GM19239 (cell line): ENCODE measurements at places on chromosomes 3 and 15.

GRCh38 chr3:157109267-157110141, 50.4 kb downstream of the CCNL1 start:
- DNase-seq = no peak

- no peak for DNase-seq
Measured at GRCh38 chr3:142013326-142013980, 135.9 kb downstream of the TFDP2 start.

GRCh38 chr3:161217496-161217895, 3.6 kb upstream of the NMD3 start:
- DNase-seq = no peak

DNA sequence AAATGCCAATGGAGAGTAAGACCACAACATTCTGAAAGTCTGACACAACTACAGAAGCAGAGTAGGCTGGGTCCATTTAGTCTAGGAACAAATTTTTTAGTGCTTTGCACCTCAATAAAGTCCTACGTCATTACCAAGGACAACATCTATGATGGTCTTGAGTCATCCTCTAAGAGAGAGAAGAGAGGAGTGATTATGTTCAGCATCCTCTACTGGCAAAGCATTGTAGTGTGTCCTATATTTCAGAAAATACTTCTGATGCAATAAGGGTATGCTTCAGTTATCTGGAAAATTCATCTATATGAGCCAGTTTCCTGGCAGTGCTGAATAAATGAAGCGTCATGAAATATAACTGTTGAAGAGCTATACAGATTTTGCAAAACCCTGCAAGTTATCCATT, 95.6 kb downstream of the P2RY1 start:
- DNase-seq = no peak

GRCh38 chr3:144746631-144747030, 775.0 kb downstream of the DIPK2A start:
- no peak for DNase-seq

DNA sequence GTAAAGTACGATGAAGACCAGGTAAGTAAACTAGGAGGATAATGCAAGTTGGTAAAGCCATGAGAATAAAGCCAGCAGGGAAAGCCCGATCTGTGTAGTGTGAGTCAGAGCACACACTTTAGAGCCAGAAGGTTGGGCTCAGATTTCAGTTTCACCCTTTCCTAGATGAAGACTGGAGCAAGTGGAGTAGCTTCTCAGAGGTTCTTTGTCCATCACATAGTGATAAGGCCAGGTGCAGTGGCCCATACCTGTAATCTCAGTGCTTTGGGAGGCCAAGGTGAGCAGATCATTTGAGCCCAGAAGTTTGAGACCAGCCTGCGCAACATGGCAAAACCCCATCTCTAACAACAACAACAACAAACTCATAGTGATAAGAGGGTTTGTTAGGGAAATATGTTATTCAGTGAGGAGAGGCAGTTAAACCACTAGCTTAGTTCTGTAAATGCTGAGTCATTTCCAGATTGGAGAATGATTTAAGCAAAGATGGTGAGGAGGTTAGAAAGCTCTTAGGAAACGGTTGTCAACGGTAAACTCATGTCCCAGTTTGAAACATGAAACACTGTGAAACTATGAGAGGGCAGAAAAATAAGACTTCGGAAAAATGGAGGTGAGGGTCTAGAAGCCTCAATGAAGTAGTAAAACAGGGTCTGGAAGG, 39.0 kb downstream of the IL12A start:
- no peak for DNase-seq

- no peak for DNase-seq
Measured at GRCh38 chr3:196962108-196962929, 6.3 kb downstream of the PIGZ start.

GRCh38 chr3:40456279-40456939, 730 bp upstream of the RPL14 start:
- DNase-seq = no peak

- DNase-seq = no peak
Measured at GRCh38 chr15:42734076-42734672, 2.8 kb downstream of the CDAN1 start.

DNA sequence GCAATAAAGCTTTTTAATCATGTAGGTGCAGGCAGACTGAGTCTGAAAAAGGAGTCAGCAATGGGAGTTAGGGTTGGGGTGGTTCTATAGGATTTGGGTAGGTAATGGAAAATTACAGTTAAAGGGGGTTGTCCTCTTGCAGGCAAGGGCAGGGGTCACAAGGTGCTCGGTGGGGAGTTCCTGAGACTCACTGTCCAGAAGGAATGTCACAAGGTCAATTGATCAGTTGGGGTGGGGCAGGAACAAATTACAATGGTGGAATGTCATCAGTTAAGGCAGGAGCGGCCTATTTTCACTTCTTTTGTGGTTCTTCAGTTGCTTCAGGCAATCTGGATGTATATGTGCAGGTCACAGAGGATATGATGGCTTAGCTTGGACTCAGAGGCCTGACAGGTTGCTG, 13.9 kb downstream of the CCR5AS start:
- DNase-seq = no peak

- DNase-seq = no peak
Measured at GRCh38 chr15:73983211-73983727, 8.8 kb downstream of the STOML1 start.

DNA sequence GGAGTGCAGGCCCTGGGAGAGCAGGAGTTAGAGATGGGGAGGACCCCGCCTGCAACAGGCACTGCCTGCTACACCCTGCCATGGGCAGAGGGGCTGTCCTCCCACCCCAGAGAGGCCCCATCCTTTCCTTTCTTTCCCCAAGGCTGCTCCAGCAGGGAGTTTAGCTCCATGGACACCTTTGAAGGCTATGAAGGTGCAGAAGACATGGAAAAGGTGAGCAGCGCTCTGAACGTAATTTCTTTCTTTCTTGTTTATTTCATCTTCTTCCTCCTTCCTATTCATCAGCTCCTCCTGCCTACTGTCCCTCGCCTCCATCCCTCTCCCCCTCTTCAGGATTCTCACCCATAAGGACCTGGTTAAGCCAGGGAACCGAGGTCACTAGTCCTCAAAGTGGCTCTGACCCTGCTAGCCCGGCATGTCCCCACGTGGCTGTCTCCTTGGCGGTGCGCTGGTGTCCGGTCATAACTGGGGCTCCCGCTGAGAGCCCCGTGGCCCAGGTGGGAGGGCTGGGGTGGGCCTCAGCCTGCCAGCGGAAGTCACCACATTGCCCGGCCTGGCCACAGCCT, 16.0 kb upstream of the ADIPOQ start:
- DNase-seq = no peak

DNA sequence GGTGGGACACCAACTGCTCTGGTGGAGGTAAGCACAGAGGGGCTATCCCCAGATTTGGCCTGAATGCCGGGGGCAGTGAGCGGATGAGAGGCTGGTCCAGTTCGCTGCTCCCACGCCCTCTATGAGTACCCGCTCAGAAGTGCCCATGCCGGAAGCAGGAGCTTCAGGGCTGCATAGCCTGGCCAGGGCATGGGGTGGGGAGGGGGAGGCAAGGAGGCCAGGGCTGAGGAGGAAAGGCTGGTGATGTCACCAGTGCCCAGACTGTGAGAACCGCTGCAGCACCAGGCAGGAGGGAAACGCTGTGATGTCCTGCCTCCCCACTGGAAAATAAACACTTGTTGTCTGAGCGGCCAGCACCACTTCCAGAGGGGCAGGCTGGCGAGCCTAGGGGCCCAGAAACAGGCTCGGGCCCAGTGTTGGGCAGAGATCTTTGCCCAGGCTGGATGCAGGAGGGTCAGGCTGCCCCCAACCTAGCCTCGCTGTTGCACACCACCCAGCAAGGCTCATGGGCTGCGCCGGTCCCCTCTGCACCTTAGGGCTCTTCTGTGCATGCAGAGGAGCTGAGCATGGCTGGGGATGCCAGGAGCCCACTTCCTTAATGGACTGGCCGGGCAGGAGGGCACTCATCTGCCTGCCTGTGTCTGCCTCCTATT, 10.9 kb upstream of the DLL4 start:
- no peak for DNase-seq

DNA sequence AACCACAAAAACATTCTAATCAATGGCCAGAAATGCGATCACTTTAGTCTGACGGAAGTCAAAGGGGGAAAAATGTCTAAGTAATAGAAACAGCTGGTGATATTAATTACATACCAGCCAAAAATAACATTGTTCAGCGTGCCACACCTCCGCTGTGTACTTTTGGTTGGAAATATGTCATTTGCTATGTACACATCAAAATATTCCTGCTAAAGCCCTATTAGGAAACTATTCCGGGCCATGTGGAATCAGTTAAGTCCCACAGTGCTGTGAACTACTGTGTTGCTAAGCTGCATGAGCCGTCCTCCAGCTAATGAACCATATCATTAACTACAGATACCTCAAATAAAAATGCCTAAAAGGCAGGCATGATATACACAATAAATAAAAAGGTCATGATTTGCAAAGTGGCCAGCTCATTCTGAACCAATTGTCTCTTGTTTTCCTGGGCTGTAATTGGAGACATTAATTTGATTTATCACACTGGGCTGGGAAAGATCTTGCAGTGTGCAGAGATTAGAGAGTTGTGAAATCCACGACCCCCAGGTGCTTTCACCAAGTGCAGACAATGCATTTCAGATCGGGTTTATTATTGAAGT, 200.5 kb upstream of the LRTM1 start:
- DNase-seq = no peak

GRCh38 chr15:45187894-45188830, at the start of gene SHF:
SHF (minus strand) TSS chr15:45187966; CDS start chr15:45187951, 15 bp downstream.
- no peak for DNase-seq

DNA sequence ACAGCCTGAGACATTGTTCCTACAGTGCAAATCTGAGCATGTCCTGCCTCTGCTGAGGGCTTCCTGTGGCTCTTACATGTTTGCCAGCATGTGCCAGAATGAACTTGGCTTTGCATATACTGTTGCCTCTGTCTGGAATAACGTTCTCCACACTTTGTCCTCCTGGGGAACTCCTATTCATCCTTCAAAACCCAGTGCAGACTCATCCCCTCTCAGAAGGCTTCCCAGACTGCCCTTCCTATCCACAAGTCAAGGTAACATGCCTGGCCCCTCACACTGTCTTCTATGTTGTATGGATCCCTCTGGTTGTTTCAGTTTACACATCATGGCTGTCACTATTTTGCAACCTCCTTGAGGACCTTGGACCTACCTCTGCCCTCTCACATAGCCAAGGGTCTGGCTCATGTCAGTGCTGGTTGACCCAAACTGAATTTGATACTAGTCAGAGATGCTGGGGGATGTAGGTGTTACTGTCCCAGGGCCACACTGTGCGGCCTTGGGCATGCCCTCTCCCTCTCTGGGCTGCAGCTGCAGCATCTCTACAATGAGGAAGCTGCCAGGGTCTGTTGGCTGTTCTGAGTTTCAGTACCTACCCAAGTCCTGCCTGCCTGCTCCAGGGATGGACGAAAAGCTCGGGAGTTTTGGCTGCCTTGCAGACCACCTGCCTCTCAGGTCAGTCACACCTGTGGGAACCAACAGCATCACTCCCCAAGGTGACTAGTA, 29.0 kb upstream of the TSPAN3 start:
- DNase-seq = no peak

DNA sequence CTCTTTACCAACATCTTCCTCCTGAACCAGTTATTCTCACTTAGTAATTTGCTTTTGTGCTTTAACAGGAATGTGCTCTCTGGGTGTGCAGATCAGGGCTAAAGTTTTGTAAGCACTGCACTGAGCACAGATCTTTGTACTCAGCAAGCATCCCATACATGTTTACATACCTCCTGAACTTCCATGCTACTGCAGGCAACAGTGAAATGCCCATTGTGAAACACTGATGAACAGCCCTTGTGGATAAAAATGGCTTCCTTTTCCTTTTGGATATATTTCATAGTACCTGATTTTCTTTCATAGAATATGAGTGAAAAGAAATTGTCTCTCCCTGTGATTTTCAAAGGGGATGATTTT, 855.9 kb downstream of the MCTP2 start:
- DNase-seq = no peak

DNA sequence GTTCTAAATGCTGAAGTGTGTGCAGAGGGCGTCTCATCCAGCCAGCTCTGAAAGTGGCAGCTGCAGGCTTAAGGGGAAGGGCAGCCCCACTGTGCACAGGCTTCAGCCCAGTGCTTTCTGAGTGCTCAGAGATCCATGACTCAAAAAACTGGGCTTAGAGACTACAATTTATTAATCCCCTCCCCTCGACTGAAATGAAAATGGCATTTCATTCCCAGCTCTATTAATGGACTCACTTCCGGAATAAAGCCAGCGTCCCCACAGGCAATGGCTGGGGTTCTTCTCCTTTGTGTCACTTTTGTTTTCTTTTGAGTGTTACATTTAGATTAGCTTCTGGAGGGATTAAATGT, 55.5 kb upstream of the PLXNA1 start:
- DNase-seq = no peak

- DNase-seq = no peak
Measured at GRCh38 chr3:147572970-147573340, 163.8 kb downstream of the ZIC1 start.

- no peak for DNase-seq
Measured at GRCh38 chr15:51011212-51011611, 83.5 kb downstream of the TNFAIP8L3 start.

- DNase-seq = no peak
Measured at GRCh38 chr3:129973853-129974563, 512 bp upstream of the TRH start.

GRCh38 chr3:9820946-9821345, 10.9 kb downstream of the TTLL3 start:
- DNase-seq = no peak

DNA sequence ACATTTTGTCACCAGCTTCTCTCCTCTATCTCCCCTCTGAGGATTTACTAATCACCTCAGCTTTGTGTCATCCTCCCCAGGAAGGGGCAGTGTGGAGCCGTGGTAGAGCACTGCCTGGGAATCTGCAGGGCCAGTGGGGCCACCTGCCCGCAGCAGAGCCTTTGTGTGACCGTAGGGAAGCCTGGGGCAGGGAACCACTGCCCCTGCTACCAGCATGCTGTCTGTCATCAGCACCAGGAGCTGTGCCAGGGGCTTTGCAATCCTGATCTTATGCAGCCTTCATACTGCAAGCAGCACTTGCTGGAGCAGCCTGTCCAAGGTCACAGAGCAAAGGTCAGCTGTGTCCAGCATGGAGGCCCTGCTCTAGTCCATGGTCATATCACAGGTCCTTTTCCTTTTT, 170.2 kb upstream of the IL12A start:
- no peak for DNase-seq

GRCh38 chr3:39088889-39089288, 18.5 kb downstream of the GORASP1 start:
- DNase-seq = no peak

DNA sequence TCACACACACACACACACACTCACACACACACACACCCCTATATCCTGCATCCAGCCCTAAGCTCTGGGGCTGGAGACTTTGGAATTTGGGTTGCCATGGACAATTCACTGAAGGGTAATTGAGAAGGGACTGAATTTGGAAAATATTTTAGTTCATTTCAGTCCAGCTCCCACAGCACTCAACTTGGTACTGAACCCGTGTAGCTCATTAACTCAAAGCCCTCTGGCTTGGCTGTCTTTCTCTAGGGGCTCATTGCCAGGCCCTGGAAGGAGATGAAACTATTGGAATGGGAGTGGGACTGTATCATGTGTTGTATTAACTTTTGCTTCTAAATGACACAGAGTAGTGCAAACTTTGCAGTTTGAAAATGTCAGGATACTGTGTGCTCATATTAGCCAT, 157.3 kb downstream of the EPHB1 start:
- DNase-seq = no peak

- DNase-seq = no peak
Measured at GRCh38 chr3:184059424-184059823, 6.6 kb downstream of the HTR3C start.

- DNase-seq = no peak
Measured at GRCh38 chr3:49004352-49005302, 2.6 kb upstream of the WDR6 start.
